ENCODE measurements at places on chromosomes 3 and 15.

GRCh38 chr3:9043063-9043462, 79.8 kb upstream of the RAD18 start:
- no peak for DNase-seq

GRCh38 chr3:28586325-28586724, 237.7 kb upstream of the AZI2 start:
- DNase-seq, result no peak

GRCh38 chr3:38151667-38152265, 13.3 kb downstream of the MYD88 start:
- DNase-seq, result no peak

DNA sequence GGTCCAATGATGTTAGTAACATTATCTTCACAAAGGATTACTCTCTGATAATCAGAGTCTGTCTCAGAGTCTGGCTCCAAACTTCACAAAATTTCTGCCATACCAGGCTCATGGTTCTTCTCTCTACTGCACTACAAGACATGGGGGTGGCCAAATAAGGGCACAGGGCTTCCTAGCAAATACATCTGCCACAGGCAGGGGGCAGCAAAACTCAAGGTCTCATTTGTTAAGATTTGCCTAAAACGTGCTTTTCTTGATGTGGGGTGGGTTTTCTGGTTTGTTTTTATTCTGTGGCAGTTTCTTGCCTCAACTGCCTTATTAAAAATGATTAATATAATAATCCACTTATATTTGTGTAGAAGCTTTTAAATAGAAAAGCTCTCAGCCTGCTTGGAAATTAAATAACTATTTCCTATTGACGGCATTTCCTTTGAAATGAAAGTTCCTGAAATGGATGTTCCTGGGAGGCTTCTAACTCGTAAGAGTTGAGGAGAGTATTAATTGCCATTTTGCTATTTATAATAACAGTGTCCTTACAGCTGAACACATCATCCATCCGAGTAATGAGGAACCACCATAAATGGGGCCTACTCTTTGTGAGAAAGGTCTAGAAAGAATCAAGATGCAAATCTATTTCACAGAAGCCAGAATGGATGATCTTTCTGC, 53.8 kb downstream of the SST start:
- DNase-seq, result peak; percentile 45

DNA sequence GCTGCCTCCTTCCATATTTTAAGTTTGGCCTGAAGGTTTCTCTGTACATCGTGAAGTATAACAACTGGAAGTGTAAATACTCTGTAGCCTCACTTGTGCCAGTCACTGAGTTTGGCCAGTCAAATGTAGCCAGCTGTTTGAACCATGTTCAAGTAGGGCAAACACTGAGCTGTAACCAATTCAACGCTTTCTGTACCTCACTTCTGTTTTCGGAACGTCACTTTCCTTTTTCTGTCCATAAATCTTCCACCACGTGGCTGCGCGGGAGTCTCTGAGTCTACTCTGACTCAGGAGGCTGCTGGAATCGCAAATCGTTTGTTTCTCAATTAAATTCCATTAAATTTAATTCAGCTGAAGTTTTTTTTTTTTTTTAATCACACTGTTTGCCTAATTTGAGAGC, 88.8 kb upstream of the RARB start:
- no peak for DNase-seq

DNA sequence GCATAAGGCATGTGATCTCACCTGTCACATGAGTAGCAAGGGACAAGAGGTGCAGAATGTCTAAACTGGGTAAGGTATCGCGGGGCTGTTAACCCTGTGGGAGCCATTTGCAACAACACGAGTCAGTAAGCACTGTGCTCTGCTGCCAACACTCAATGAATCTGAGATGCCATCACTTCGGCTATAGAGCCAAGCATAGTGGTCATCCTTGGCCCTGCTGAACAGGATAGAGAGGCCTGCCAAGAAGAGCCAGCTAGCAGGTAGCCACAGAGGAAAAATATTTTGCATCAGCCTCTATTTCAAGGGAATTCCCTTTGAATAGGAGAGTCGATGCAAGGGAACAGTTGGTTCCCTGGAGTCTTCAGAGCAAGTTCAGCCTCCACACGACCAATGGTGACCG, 137.8 kb downstream of the NTRK3 start:
- DNase-seq, result no peak

GRCh38 chr3:159077860-159078259, 276.0 kb downstream of the MFSD1 start:
- DNase-seq, result peak; percentile 80

GRCh38 chr3:3305084-3305483, 125.6 kb upstream of the CRBN start:
- DNase-seq, result no peak
